Body of pancreas (tissue), 4 donors: ENCODE measurements at places on chromosomes 13 and 19.

DNA sequence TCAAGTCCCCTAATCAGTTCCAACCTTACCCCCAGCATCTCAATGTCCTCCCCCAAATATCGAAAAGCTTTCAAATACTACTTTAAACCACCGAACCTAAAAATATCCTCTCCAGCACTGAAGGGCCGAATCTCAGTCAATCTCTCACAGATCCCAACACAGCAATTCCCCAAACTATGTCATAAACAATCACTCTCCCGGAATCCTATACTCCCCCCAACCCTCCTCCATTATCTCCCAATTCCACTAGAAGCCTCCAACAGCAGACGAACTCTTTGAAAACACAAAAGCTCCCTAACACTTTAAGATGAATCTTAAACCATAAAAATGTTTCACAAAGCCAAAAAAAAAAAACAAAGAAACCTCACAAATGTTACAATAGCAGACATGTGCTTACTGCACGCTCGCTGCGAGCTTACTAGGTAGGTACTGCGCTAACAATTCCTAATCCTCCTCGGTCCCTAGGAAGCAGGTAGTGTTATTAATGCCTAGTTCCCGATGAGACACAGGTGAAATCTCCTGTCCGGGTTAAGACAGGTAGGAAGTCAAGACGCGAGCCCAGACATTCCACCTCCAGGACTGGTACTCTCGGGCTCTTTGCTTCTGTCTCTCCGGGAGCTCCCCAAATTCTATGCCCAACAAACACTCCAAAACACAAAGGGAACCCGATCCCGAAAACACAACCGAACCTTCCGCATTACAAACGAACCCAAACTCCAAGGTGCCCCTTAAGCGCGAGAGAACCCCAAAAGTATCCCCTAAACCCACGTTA, 14.2 kb downstream of the FBXO46 start:
- DNase-seq: peak; percentile 60

GRCh38 chr13:110280985-110281688, 25.8 kb downstream of the COL4A1 start:
- DNase-seq: peak; percentile 29

DNA sequence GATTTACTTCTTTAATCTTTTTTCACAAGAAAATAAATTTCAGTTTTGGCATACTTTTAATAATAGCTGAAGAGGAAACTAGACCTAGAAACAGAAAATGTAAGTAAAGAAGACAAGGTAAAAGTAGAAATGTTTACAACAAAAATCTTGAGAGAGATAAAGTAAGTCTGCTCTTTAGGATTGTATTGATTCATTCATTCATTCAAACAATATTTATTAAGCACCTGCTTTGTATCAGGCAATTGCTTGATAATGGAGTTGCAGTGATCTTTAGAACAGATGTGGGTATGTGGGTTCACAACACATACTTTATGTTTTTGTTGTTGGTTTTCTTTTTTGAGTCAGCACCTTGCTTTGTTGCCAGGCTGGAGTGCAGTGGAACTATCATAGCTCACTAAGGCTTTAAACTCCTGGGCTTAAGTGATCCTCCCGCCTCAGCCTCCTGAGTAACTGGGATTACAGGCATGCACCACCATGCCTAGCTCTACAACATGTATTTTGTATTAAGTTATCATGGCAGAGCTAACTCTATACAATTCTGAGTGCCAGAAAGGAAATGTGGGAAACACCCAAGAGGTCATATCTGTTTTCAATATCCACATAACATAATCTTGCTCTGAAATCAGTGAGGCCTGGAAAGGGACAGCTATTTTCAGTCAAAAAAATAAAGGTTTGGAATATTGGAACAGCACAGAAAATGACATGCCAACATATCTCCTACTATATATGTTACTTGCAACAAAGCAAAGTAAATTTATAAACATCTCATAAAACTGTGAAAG, 8.8 kb upstream of the SPART start:
- no peak for DNase-seq

- DNase-seq: peak; percentile 74
Measured at GRCh38 chr13:48505597-48506091, 27.2 kb downstream of the RCBTB2 start.

DNA sequence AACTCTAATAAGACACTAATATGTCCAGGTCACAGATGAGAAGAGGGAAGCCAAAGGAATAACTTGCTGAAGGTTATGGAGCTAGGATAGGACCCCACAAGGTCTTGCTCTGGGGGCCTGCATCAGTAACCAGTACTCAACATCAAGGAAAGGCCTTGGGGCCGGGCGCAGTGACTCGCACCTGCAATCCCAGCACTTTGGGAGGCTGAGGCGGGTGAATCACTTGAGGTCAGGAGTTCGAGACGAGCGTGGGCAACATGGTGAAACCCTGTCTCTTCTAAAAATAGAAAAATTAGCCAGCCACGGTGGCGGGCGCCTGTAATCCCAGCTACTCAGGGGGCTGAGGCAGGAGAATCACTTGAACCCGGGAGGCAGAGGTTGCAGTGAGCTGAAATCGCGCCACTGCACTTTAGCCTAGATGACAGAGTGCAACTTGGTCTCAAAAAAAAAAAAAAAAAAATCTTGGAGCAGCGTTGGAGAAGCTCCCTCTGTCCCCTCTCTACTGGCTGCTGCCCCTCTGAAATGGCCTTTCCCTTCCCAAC, 1.8 kb downstream of the LONP1 start:
- DNase-seq: no peak

DNA sequence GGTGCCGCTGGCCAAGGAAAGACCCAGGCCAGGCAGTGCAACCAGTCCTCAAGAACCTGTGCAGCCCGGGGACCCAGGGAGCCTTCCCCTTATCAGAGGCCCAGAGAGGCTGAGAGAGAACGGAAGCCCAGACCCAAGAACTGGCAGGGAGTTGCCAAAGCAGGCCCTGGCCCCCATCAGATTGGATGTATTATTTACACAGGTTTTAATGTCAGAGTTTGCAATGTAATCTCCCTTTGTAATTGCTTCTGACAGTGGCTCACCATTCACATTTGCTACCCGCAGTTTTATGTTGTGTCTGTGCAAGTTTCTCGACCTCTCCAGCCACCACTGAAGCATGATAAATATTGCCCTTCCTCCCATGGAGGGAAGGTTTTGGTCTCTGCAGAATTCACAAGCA, 660.9 kb downstream of the LIG4 start:
- DNase-seq: no peak

- DNase-seq: peak; percentile 97
Measured at GRCh38 chr19:35040826-35041547, 534 bp upstream of the HPN start.

GRCh38 chr13:31050486-31051400, 111.0 kb downstream of the HSPH1 start:
- no peak for DNase-seq

DNA sequence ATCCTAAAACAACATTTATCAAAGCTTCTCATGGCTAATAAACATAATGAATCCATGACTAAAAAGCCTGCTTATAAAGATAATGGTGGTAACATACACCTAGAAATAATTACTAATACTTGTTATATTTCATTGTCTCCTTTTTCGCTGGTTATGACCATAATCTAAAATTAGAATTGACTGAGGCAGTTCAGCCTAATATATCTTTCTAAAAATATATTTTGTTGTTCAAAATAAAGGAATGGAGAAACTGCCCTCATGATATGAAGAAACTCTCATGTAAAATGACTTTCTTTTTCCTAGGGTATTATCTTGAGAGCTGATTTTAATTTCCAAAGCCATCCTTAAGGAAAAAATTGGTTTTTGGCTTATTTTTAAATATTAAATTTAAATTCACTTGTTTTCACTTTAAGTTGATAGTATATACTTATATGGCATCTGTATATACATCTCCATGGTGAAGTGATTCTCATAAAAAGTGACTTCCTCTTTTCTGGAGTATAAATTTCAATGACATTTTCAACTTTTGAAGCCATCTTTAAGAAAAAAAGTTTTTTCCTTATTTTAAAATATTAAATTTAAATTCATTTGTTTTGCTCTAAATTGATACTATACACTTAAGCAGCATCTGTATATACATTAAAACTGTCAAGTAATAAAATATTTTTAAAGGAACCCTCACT, 204.6 kb downstream of the VWA8 start:
- DNase-seq: no peak

DNA sequence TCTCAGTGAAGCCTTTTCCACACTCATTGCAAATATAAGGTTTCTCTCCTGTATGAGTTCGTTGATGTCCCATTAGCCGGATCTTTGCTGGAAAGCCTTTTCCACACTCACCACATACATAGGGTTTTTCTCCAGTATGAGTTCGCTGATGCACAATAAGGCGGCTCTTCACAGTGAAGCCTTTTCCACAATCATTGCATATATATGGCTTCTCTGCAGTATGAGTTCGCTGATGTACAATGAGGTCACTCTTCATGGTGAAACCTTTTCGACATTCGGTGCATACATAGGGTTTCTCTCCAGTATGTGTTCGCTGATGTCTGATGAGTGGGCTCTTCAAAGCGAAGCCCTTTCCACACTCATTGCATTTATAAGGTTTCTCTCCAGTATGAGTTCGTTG, 6.8 kb upstream of the ZNF350 start:
- DNase-seq: no peak
